Foreskin melanocyte (primary cell): ENCODE measurements at places on chromosomes 5 and 9.

DNA sequence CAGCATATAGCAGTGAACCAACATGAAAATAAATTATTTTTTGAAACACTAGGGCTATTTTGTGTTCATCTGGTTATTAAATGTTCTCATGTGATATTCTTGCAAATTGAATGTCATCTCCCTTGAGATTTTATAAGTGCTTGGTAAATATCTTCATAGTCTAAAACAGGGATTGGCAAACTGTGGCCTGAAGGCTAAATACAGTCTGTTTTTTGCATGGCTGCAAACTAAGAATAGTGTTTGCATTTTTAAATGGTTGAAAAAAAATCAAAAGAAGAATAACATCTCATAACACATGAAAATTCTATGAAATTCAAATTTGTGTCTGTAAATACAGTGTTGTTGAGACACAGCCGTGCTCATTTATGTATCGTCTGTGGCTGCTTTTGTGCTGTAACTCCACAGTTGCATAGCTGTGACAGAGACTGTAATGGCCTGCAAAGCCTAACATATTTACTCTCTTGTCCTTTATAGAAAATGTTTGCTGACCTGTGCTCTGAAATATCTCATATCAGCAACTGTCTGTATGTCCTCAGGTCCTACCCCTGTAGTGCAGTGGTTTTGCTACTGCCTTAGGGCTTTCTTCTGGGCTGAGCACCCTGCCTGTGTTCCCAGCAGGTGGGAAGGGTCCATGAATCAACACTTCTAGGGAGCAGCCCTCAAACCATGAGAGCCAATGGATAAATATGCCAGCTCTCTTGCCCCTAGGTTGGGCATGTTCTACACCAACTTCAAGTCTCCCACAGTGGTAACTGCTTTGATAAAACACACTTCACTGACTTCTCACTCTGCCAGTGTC lies 41.7 kb upstream of the ARRDC3 start:
- no peak for DNase-seq

GRCh38 chr9:105385381-105385985 lies 62.4 kb upstream of the FSD1L start:
- no peak for DNase-seq

GRCh38 chr5:27240791-27241190 lies 202.4 kb upstream of the CDH9 start:
- no peak for DNase-seq

GRCh38 chr5:142600611-142601358 lies 85.1 kb downstream of the FGF1 start:
- peak; percentile 31 for DNase-seq

DNA sequence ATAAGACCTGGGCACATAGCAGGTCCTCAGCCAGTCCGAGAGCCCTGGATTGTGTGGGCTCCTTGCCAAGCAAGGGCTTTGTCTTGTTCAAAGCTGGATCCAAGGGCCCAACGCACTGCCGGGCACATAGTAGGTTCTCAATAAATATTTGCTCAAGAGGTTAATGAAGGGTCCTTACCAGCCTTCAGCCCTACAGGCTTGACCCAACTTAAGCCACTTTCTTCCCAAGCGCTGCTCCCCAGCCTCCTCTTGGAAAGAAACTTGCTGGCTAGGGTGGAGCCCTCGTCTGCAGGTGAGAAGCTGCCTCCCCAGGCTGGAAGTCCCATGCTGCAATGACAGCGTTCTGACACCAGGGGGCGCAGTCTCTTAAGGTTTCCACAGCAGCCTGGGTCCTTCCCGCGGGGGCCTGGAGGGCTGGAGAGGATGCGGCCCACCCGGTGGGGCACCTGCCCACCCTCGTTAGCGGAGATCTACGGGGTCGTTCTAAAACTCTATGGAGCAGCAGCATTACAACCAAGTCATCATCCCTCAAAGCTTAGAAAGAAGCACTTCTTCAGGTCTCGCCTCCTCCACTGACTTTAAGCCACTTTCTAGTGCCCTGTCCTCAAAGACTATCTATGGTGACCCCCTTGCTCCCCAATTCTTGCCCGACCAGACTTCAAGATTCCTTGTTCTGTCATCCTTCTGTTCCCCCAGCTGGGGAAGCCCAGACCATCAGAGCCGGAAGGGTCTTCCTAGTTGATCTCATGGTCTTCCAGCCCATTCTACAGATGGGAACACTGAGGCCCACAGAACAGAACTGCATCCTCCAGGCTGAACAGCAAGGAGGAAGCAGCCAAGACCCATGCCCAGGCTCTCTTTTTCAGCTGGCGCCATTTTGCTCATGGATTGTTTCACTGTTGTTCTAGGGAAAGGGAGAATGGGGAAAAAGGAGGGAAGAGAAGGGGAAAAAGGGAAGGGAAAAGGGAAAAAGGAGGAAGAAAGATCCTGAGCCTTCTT lies 115.4 kb downstream of the LHX2 start:
- DNase-seq: peak; percentile 32

DNA sequence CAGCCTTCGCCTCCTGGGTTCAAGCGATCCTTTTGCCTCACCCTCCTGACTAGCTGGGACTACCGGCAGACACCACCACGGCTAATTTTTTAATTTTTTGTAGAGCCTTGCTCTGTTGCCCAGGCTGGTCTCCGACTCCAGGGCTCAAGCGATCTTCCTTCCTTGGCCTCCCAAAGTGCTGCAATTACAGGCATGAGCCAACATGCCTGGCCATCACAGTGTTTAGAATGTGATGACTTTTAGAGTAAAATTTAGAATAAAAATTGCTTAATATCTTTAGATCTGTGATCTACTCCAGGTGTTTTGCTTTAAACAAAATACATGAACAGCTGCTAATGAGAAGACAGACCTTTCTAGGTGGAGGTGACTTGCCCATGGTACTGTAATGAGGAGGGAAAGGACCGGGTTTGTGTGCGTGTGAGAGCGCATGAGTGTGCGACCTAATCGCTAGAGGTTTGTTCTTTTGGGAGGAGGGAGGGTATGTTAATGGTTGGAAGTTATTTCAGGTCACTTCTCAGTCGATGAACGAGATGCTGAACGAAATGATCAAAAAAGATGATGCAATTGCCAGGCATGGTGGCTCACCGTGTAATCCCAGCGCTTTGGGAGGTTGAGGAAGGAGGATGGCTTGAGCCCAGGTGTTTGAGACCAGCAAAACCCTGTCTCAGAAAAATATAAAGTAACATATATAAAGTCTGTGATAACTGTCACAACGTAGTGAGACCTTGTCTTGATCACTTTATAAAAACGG lies 2.0 kb downstream of the CNOT6 start:
- DNase-seq: no peak

GRCh38 chr9:126829035-126829434 lies 24.2 kb downstream of the ZBTB43 start:
- DNase-seq: no peak

DNA sequence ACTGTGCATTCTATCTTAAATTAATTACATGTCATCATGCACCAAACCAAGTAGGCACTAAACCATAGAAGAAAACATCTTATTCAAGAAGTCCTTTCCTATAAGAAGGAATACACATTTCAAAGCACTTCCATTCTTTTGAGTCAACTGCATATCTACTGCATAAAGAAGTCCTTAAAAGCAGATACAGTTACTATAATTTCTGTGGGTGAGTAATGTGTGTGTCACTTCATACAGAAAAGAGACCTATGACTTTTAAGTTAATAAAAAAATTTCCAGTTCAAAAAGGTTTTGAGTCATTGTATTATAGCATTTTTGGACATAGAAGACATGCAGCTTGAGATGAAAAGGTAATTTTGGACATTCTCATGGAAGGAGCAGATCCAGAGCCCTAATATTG lies 125.0 kb downstream of the DTWD2 start:
- peak; percentile 7 for DNase-seq

- DNase-seq: no peak
Observed at GRCh38 chr9:98911042-98911441, 32.7 kb upstream of the COL15A1 start.

DNA sequence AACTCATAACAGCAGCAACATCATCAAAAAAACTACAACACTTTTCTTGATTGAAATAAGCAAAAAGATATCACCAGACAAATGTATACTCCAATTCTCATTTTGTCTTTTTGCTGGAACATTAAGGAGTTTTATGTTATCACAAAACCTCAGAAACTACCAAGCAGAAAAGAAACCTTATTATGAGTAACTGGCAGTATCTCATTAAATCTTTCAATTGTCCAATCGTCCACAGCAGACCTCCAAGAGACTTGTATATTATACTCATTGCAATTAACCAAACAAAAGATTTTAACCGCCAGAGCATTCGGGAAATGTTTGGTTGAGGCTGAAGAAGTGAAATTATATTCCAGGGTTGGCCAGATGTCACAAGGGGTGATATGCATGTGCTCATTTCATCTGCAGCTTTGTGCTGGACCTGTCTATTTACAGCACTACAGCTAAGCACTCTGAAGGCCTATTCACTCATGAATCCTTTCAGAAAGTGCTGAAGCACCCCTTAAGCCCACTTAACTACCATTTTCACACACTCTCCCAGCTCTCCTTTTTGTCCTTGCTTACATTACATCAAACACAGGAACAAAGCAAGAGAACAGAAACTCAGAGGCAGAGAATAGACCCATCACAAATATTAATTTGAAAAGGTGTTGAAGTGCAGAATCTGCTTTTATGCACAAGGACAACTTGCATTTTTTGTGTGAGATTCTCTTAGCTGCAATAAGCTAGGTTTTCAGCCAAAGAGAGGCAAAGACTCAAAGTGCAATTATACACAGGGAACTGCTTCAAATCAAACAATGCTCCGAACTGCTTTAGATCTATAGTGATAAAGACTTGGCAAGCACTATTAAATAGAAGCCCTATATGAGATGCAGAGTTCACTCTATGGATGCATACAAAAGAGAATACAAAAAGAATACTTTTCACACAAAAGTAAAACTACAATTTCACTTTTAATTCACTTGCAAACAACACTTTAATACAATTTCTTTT lies 150.4 kb upstream of the POU5F2 start:
- DNase-seq: no peak

DNA sequence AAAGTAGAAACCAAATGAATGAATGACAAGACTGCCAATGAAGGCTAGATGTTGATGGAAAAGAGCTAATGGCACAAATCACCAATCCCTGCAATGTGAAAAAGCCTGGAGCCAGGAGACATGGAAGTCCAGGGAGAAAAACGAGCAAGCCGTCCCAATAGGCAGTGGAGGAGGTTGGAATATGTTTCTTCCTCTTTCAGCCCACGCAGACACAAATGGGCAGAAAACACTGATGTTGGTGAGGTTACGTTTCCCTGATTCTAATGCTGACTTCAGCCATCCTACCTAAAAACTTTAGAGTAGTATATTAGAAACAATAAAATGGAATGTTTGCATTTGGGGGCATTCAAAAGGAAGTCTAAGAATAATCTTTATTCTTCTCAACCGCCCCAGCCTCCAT lies 23.9 kb upstream of the KIF2A start:
- no peak for DNase-seq

- no peak for DNase-seq
Observed at GRCh38 chr5:139925650-139926640, 117.2 kb downstream of the NRG2 start.

DNA sequence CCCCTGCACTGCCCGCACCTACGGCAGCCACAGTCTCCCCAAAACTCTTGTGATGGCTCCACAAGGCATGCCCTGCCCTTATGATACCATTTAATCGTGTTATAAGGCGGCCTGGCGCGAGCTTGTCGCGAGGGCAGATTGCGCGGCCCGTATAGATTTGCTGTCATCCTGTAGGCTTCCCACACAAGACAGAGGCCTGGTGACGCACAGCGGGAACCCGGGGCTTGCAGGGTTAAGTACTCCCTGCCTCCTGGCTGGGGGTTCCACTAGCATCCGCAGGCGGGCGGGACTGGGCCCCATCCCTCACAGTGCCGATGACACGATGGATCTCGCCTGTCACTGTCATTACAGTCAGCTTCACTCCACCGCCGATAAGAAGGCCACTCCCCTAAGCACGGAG lies 364.9 kb upstream of the IRX2 start:
- DNase-seq: no peak

DNA sequence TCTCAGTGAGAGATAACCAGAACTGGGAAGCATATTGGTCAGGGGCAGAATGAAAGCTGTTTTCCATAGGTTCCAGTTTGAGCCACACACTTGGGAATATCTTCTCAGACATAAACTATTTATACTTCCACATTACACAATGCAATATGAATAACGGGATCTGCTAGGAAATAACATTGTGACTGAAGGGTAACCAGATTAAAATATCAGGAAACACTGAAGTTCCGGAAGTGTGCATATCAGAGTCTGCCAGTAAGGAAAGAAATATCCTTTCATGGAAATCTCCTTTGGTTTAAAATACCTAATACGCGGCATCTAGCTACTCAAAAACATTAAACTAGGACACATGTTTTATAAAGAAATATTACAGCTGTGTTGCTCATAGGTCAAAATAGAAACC lies 56.3 kb downstream of the ST8SIA4 start:
- DNase-seq: no peak

GRCh38 chr9:105711867-105712266 lies 17.5 kb downstream of the TMEM38B start:
- DNase-seq: no peak

- DNase-seq: no peak
Observed at GRCh38 chr5:168819004-168819621, 239.9 kb upstream of the PANK3 start.

- no peak for DNase-seq
Observed at GRCh38 chr9:137745541-137745991, 126.8 kb downstream of the EHMT1 start.

DNA sequence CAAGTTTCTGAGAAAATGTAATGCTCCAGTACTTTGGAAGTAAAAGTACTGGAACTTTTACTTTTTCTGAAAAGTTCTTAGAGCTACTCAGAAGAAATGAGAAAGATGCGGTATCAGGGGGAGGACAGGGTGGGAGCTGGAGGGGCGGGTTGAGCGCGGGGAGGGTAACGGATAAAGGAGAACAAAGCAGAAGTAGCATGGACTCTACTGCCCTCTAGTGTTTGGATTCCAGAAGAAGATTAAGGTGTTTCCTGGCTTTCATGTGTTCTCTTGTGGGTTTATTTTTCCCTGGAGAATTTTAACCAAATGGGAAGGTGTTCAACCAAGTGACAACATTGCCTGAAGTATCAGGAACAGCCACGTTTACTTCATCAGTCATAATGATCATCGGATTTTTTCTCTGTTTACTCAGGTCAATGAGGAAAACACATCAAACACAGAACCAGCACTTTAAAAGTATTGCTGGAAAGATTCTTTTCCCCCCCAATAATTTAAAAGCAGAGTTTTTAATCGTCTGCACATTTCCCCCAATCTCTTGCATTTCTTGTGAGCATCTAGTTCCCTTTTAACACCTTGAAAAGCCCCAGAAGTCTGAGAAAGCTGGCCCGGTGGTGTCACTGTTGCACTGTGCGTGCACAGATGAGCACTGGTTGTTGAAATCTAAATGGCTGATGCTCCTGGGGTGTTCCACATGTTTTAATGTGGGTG lies 190.6 kb downstream of the MPDZ start:
- peak; percentile 40 for DNase-seq

DNA sequence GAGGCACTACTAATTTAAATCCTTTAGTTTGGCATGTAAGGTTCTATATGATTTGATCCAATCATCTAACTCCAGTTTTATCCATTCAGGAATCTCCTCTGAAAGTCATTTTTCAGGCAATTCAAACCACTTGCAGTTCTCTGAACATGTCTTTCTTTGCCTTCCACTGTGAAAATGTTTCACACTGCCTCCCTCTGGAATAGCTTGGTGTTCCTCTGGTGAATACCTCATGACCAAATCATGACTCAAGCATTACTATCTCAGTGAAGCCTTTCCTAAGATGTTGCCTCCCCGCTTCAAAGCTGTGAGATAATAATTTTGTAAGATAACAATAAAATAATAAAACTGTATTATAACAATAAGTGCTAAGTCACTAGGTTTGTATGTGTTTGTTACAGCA lies 981.1 kb downstream of the DTWD2 start:
- no peak for DNase-seq

- peak; percentile 29 for DNase-seq
Observed at GRCh38 chr9:21616082-21616778, 134.1 kb upstream of the IFNE start.
